ENCODE measurements at places on chromosomes 1 and 21.

DNA sequence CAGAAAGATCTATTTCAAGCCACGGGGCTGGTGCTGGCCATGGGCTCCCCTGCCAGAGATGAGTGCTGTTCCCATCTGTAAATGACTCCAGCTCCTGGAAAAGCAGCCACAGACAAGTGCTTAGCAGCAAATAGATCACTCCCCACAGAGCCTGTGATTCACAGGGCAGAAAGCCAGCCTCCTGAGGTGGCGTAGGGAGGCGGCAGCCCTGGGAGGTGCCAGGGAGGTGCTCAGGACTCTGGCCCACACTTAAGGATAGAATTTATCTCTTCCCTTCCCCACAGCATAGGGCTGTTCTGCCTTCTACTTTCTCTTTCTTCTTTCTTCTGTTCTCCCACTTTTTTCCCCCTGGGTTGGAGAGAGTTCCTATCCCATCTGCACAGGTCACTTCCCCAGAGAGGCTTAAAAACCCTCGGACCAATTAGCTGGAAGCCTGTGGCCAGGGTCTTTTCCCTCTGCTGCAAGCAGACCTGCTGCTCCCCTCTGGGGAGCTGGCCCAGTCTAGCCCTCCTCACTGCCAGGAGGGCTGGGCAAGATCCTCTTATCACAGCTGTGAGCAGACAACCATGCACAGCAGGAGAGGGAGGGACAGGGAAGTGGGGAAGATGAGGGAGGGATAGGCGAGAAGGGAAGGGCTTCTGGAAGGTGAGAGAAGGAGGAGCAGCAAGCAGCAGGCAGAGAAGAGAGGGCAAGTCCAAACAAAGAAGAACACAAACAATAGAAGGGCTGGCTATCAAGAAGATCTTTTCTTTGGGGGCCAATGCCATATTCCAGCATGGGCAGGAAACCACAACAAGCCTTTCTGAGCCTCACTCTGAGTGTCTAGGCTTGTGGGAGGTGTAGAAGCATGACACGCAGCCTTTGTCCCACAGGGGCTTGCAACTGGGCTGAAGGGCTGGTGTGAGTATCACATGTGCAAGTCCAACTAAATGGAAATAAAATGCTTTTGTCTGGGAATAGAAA is 41.0 kb downstream of the KCND3 start:
- DNase-seq: no peak

GRCh38 chr1:73783352-73783751 is 414.6 kb downstream of the LRRIQ3 start:
- DNase-seq: no peak

DNA sequence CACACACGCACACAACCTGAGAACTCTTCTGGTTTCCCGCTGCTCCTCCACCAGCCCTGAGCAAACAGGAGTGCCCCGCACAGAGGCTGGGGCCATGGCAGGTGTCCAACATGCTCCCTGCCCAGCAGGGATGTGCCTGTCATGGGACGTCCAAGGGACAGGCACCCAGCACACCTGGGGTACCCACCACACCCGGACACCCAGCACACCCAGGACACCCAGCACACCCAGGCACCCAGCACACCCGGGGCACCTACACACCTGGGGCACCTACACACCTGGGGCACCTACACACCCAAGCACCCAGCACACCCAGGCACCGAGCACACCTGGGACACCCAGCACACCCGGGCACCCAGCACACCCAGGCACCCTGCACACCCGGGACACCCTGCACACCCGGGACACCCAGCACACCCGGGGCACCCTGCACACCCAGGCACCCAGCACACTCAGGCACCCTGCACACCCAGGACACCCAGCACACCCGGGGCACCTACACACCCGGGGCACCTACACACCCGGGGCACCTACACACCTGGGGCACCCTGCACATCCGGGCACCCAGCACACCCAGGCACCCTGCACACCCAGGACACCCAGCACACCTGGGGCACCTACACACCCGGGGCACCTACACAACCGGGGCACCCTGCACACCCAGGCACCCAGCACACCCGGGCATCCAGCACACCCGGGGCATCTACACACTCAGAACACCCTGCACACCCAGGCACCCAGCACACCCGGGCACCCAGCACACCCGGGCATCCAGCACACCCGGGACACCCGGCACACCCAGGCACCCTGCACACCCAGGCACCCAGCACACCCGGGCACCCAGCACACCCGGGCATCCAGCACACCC is 37.9 kb downstream of the UBE2G2 start:
- DNase-seq: no peak

- DNase-seq: no peak
Observed at GRCh38 chr1:64245495-64245894, 42.1 kb downstream of the UBE2U start.

GRCh38 chr1:46159516-46159915 is 15.4 kb upstream of the TSPAN1 start:
- DNase-seq: no peak

GRCh38 chr1:172019976-172020375 is 178.7 kb downstream of the DNM3 start:
- DNase-seq: no peak

DNA sequence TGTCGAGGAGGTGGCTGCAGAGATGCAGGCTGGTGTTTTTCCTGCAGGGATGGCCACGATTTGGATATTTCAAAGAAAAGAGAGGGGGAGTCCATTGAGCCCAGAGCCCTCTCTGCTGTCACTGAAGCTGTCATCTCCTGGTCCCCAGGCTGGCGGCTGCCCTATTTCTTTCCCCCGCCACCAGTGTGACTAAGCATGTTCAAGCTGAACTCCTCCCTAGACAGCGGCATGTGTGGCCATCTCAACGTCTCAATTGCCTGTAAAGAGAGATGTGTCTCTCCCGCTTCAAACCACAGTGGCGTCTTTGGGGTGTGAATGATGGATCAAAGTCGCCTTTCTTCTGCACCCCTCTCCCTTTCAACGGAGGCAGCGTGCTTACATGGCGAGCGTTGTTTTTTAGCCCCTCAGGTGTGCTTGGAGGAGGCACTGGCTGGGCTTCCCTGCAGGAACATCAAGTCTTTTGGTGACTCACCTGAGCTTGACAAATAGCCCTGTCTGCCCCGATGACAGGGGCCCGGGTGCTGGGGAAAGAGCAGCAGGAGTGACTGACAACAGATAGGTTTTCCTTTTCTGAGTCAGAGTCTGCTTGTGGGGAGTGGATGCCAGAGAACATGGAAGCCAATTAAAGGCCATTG is 346.4 kb upstream of the AJAP1 start:
- no peak for DNase-seq

GRCh38 chr21:34728479-34728878 is 59.7 kb downstream of the CLIC6 start:
- no peak for DNase-seq

DNA sequence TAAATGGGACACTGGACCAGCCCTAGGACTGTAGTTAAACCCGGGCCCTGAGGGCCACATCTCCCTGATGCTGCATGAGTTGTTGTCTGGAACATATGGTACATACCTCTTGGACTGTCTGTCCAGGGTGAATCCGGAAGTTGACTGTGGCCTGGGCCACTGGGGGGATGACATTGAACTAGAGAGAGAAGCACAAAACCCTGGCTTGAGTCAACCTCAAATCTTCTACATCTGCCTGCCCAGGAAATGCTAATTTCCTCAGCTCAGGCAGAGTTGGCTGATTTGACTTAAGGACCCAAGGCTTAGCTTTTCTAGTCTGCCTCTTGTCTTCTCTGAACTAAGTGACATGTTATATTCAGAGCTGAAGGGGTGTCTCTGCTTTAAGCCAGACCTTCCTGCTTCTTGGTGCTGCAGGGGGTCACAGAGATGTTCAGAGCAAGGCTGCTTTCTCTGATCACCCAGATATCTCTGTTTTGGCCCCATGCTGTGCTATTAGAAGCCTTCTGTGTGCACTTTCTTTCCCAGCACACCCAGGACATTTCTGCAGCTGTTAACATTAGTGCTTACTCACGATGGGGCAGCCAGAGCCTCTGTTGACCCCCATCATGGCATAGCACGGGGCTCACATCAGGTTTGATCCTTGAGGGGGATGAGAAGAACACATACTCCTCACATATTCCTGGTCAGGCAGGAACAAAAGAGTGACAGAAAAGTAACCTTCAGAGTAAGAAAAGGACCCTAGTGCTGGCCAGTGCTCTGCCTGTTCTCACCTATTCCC is 9.6 kb downstream of the PM20D1 start:
- DNase-seq: no peak

GRCh38 chr1:61261595-61261994 is 179.2 kb downstream of the NFIA start:
- no peak for DNase-seq

DNA sequence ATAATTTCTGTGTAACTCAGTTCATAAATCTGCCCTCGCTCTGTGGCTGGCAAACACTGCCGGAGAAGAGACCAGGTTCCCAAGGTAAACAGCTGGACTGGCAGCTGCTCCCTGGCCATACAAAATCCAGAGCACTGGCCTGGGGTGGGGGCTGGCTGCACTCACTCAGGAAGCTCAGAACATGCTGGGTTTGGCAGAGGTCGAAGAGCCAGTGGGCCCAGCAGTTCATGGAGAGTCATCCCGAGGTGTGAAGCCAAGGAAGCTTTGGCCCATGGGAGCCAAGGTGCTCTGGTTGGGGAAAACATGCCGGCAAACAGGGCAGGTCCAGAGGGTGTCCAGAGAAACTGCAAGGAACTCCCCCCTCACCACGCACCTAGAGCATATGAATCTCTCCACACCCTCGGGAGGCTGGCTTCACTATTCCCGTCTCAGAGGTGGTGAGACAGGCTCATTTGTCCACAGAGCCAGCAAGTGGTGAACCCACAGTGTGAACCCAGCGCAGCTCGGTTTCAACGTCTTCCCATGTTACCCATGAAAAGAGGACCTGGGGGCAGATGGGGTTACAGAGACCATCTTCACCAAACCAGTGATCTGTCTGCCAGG is 102.4 kb downstream of the DMRTB1 start:
- no peak for DNase-seq

- DNase-seq: no peak
Observed at GRCh38 chr1:241274693-241275092, 82.3 kb downstream of the RGS7 start.

GRCh38 chr1:153251988-153252387 is 7.5 kb upstream of the LORICRIN start:
- DNase-seq: no peak

DNA sequence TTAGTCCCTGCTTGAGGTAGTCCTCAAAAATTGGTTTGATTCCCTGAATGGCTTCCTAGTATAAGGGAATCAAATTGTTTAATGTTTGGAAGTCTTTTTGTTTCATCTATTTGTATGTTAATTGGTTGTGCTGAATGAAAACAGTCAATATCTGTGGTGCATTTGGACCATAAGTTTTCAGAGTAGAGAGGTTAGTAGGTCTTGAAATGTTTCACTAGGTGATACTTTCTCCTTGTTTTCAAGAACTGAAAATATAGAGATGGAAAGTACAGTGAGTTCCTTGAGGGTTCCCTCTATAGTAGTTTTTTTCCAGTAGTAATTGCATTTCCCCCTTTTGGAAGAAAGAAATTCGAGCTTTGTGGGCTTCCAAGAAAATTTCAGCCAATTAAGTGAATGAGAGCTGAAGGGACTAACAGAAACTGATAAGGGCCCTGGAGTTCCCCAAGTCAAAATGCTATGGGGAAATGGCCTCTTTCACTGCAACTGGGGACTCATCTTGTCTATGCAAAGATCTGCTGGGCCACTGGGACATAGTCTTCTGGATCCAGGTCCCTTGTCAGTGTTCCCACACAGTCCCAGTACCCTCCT is 18.6 kb upstream of the CEP350 start:
- no peak for DNase-seq

DNA sequence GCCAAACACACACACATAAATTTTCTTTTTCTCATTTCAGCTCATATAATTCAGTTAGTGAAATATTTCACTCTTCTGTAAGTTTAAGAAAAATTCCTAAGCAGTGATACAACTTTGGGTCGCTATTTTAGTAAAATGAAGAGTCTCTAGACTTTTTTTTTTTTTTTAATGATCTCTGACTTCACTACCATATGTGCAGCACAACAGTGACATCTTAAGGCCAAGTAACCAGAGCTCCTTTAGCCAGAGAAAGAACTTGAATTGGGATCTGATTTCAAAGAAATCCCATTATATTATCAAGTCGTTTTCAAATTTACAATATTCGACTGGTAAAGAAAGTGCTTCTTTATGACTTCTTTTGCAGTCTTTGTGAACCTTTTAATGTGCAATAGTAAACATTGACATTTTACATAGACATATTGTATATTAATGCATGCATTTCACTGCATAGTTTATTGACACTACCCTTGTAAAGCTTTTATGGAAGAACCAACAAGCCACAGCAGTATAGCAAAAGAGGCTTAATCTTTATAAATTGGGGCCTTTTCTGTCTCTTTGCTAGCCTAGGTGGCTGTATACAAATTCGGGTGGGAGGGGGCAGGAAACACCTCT is 62.2 kb downstream of the LRRC40 start:
- DNase-seq: peak; percentile 25

- no peak for DNase-seq
Observed at GRCh38 chr1:183887826-183888819, 83.2 kb downstream of the RGL1 start.

- DNase-seq: no peak
Observed at GRCh38 chr1:23575226-23575810, 16.0 kb upstream of the ID3 start.

DNA sequence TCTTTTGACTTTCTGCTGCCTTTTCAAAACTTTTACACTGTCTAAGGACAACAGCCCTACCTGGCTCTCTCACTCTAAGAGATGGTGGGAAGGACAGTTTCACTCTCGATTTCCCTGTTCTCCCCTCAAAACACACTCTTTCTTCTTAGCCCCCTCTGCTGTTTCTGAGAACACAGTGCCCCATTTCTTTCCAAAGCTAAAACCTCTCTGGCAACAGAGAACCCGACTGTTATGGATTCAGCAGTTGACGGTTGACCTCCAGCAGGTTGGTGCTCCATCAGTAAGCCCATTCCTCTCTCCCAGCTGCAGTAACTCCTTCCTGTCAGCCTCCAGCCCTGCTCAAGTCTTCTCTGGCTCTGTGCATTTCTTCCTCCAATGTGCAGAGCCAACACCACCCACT is 88.2 kb upstream of the ABCD3 start:
- no peak for DNase-seq

- no peak for DNase-seq
Observed at GRCh38 chr1:184945678-184946412, 28.5 kb downstream of the NIBAN1 start.

GRCh38 chr1:204760350-204760749 is 74.8 kb upstream of the LRRN2 start:
- DNase-seq: no peak

- DNase-seq: no peak
Observed at GRCh38 chr1:98870959-98871903, 133.4 kb downstream of the PLPPR5 start.

DNA sequence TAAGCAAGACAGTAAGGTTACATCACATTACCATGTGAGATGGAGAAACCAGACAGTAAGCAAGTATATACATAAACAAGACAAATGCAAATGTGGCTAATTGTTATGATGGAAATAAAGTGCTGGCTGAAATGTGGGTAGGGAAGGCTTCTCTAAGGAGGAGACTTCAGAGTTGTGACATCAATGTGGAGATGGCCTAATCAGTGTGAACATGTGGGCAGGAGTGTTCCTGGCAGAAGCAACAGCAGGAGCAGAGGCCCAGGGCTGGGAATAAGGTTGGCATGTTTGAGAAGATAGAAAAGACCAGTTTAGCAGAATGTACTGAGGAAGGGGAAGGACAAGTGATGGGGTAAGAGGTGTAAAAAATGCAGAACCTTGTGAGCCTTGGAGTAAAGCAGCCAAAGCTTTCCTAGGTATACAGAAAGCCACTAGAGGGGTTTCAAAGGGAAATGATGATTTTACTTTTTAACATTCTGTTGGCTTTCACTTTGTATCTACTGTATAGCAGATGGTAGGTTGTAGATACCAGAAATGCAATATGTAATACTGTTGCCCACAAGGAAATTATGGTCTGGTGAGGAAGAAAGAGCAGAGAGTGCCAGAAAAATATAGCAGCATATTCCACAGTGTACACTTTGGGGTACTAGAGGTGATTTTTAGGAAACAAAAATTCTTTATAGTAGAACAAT is 197.4 kb downstream of the FGGY start:
- DNase-seq: no peak
